Coronary artery (tissue), 2 donors: ENCODE measurements at places on chromosomes 4 and X.

DNA sequence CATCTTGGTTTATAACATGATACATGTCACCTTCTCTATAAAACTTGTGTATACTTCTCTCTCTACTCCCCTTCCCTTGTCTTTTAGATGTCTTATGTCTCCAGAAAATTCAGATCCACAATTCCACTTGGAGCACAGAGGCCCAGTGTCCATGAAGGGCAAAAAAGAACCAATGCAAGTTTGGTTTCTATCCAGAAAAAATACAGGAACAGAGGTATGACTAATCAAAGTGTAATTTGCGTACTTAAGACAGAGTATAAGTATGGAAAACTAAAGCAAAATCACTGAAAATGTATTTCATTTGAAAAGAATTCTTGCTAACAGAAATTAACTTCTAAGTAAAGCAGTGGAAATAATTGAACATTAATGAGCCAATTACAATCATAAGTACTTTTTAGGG is 46.2 kb downstream of the GUCY1B1 start:
- DNase-seq: no peak

GRCh38 chr4:18110099-18110498 is 88.5 kb upstream of the LCORL start:
- DNase-seq: no peak

DNA sequence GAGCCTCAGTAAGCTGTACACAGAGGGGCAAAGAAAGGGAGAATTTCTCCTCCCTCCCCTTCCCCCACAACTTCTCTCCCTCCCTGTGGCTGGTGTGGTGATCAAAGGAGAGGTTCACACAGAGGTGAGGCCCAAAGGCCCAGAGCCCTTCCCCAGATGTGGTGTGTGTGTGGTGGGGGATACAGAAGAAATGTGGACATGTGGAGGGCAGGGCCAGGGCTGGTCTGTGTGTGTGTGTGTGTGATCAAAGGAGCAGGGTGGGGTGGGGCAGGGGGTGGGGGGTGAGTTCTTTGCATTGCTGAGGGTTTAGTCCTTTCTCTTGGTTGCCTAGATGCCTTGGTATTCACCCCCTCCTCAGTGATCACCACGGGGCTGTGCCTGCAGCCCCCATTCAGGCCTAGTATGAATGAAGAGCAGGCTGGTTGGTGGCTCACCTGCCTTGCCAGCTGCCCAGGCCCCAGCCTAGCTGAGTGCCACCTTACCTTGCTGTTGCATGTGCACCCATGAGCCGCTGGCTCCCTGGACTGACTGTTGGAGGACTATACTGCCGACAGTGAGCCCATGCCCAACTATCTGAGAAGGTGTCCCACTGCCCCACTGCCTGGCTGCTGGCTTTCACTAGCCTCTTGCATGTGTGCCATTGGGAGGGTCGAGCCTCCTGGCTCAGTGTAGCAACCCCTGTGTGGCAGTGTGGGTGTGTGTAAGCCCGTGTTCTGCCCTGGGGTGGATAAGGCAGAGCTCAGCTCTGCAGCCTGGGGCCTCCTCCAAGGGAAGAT is 101.9 kb downstream of the EFNB1 start:
- DNase-seq: no peak

- no peak for DNase-seq
Measured at GRCh38 chr4:184851200-184851541, 25.4 kb upstream of the ACSL1 start.

GRCh38 chr4:157165935-157166610 is 54.5 kb upstream of the GRIA2 start:
- no peak for DNase-seq

DNA sequence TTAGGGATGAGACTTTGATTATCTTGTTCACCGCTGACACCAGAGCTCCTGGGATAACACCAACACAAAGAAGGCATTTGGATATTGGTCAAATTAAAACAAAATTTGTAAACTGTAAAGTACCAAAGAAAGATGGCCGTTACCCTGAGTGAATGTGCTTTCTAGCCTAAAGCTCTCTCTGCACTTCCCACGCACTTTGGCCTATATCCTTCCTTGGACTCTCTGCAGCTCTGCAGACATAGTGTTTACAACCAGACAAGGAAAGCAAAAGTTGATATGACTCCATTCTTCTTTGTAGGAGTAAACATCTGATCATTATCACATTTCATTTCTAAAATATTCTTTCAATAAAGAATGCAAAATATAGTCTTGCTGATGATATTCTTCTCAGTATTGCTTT is 44.8 kb upstream of the PITX2 start:
- no peak for DNase-seq

- DNase-seq: no peak
Measured at GRCh38 chr4:63566658-63567057, 842.6 kb downstream of the TECRL start.

- no peak for DNase-seq
Measured at GRCh38 chr4:113524505-113525186, 236.9 kb downstream of the CAMK2D start.

DNA sequence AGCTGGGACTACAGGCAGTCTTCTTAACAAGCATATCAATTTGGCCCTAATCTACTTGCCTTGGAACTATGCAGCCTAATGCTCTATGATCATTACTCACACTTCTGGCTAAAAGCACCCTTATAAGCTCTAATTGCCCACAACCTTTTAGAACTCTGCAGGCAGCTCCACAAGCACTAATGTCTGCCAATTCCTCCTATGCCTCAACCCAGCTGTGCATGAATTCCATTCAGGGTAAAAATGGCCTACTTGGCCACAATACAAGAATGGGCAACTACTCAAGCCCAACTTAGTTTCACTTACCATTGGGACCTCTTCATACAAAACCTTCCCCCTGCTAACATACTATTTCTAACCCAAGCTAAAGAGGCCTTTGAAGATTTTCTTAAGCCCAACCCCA is 51.7 kb downstream of the ZNF718 start:
- no peak for DNase-seq

GRCh38 chrX:123219916-123220315 is 35.8 kb downstream of the GRIA3 start:
- DNase-seq: no peak

- no peak for DNase-seq
Measured at GRCh38 chrX:103520386-103520785, 1.1 kb upstream of the RAB40A start.

DNA sequence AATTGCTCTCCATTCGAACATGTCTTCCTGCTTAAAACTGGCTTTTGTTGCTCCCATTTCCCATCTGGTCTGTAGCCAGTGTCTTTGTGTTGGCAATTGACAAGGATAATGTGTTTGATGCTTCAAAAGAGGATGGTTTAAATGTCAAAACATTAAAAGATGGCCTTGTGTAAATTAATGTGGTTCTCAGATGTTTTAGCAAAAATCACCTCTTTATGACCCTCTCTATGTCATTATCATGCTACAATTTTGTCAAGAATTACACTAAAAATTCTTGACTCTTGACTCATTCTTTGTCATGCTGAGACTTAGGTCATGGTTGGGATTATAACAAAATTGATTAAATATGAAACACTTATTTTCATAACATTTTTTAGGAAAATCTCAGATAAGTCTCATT is 47.4 kb downstream of the TMEM131L start:
- no peak for DNase-seq

DNA sequence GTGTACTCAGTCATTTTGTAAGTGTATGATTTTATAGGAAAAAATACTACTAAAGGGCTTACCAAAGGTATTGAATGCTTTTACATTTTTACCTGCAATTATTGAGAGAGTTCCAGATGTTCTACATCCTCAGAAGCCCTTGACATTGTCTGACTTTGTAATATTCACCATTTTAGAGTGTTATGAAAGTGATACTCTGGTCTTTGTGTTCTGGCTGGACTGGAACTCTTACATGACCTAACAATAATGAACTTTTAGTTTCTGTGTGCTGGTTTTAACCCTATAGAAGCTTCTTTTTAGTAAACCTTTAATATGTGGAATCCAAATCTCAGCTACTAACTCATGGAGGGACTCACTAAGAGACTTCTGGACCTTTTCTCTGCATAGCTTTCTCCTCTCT is 478.8 kb upstream of the SPANXN1 start:
- no peak for DNase-seq

- no peak for DNase-seq
Measured at GRCh38 chr4:41124916-41125548, 89.3 kb downstream of the APBB2 start.

GRCh38 chr4:185719500-185719858 is 92.5 kb downstream of the SORBS2 start:
- no peak for DNase-seq

DNA sequence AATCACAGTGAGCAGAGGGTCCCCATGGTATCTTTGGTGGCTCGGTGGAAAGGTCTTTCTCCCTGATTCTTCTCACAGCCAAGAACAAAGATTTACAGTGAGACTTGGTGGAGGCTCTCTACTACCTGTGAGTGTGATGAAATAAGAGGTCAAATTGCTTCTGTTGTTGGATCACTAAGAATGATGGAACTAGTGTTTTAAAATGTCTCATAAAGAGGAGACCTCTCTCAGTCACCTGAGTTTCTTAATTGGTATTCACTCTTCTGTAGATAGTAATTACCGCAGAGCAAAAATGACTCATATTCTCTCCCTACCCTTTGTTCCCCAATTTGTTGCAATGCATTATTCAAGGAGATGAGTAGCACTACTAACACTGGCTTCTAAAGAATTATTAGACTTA is 100.9 kb upstream of the TBC1D9 start:
- no peak for DNase-seq

GRCh38 chr4:6012200-6012599 is 6.0 kb downstream of the C4orf50 start:
- no peak for DNase-seq

GRCh38 chrX:43643201-43643600 is 12.9 kb upstream of the MAOA start:
- no peak for DNase-seq

GRCh38 chr4:126853715-126854114 is 779.0 kb upstream of the INTU start:
- DNase-seq: no peak

DNA sequence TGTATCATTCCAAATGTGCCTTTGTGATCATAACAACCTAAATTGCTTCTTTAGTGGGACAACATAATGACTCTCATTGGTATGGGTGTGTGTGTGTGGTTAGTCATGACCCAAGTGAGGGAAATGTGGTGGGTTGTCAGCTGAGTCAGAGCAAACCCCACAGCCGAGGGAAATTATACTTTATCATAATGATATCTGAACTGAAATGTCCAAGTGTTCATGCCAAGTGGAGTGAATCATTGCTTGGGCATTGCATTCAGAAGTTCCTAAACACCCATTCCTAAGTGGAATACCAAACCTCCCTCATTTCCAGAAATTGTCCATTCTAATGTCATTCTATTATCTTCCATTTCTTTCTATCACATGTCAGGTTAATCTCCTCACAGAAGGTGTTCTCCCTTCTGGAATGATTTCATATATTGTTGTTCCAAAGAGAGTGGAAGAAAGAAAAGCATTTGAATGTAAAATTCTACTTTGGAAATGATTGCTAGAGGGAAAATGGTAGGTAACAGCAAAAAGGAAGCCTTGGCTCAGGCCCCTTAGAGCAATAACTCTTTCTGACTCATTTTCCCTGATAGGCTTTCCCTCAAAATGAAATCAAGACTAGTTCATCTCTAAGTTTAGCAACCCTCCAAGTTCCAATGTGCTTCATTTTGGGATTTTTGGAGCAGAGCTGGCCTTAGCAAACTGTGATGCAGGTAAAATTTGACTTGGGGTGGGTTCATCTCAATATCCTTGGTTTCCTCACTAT is 230.7 kb upstream of the KCNIP4 start:
- DNase-seq: no peak

DNA sequence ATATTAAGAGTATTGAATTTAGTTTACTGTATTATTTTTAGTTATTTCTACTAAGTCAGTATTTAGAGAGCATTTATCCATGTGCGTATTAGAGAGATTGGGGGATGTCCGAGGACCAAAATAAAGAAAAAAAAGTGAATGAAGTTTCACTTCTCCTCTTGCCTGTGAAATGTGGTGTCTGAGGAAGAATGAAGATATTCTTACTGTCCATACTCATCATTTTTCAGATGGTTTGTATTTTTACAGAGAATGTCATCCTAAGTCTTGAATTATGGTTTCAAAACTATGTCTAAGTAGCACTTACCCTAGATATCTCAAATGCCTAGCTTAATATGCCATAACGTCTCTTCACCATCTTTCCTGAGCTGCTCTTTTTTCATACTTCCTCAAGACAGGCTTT is 854.3 kb downstream of the C4orf33 start:
- no peak for DNase-seq

- DNase-seq: no peak
Measured at GRCh38 chrX:2705046-2705832, 14.1 kb downstream of the CD99 start.

- DNase-seq: no peak
Measured at GRCh38 chr4:123449780-123450179, 53.2 kb downstream of the SPRY1 start.

DNA sequence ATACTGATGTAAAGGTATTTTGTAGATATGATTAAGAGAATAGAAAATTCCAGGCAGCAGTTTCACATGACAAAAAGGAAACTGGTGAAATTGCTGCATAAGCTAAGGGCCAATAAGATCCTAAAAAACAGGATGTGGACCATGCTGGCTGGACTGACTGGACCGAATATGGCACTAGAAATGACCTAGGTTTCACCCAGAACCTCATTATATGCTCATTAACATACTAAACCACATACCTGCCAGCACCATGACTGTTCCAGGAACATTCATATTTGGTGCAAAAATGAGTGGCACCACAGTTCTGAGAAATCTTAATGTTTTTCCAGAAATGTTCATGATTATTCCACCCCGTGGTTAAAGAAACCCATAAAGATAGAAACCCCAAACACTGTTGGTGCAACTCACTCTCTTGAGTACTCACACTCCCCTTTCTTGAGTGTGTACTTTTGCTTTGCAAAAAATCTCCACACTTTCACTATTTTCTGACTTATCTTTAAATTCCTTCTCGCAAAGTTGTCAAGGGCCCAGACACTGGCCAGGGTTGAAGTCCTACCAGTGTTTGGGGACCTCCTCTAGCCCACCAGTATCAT is 74.0 kb downstream of the FANCB start:
- no peak for DNase-seq

DNA sequence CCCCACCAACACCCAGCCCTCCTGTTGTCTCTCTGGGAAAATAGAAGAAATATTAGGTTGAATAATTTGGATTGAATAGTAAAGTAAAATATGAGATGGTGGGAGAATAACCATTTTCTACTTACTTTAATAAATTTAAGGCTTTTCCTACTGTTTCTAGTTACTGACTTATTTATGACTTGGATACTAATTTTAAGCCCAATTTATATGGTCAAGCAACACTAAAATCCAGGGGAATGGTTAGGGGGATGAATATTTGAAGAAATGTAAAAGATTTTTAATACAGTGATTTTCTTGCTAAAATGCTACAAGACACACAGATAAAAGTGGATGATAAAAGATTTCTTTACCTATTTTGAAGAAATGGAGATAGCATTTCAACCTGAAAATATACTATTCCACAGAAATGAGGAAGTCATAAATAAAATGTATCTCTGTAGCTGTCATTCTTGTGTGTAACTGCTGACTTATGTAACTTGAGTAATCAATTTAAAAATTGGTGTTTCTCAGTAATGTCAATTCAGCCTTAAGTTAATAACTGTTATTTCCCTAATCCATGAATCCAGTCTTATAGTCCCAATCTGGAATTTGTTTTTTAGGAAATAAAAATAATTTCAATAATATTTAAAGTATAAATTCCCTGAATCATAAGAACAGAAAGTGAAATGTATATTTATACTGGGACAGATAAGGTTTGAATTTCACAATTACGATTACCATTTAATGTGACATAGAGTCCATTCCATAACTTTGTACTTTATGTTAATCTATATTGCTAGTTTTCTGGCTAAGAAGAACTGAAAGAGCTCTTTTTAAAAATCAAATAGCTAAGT is 24.3 kb upstream of the IL2 start:
- DNase-seq: no peak
